ENCODE measurements at places on chromosomes 5 and 9.

GRCh38 chr9:83238871-83239640 lies 176.1 kb upstream of the RASEF start:
- no peak for DNase-seq

DNA sequence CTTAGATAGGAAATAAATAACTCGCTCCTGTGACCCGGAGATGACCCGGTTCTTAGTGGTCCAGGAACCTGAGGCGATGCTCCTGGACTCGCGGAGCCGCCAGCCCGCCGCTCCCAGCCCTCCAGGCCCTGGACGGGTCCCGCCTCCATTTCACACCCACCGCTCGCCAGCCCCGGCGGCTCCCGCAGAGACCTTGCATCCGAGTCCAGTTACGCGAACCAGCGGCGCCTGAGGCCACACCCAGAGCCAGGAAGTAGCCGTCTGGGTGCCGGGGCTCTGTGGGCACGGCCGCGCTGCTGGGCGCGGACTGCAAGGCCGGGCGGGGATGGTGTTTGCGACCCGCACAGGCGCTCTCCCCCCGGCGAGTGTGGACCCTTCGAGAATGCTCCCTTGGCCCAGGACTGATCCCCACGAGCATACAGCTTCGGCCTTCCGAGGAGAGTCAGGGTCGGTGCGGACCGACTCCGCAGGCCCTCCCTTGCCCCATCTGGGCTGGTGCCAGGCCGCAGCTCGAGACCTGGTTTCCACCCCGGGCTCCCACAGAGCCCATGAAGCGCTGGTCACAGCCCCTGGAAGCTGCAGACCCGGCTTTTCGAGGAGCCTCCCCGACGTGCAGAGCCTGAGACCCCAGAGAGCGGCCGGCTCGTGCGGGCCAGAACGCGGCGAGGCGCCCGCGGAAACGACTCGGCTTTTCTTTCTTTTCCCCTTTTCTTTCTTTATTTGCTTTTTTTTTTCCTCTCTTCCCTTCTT lies 5.2 kb upstream of the BARX1 start:
- DNase-seq, result no peak

DNA sequence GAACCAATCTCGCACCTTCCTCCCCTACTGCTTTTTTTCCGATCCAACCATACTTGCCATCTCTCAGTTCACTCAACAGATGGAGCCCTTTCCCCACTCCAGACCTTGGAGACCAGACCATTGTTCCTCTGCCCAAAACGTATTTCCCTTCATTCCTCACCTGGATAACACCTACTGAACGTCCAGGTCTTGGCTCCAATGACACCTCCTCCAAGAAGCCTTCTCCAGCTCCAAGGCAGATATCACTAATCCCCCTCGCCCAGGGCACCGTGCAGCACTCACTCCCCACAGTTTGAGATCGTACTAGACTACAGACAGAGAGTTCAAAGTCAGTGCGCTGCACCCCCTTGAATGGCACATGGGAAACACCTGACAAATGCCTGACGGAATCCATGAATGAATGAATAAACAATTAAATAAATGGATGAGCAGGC lies 47.1 kb upstream of the AKNA start:
- DNase-seq, result peak; percentile 41

GRCh38 chr5:172549696-172550095 lies 91.4 kb upstream of the NEURL1B start:
- no peak for DNase-seq
